ENCODE measurements at places on chromosomes 11 and 22. TPM values are rescaled to one million over a fixed set of nuclear protein-coding genes. Genes with fewer than 3 reads are reported as not detected.

Gene TTC36
- total RNA-seq = not detected

Gene FAM111B
- total RNA-seq = not detected

Gene BACE1-AS
- total RNA-seq = 39.7 TPM

Gene OR51I1
- not detected for total RNA-seq

Gene CLDN5
- total RNA-seq = 257 TPM

Gene SPDYC
- not detected for total RNA-seq

DNA sequence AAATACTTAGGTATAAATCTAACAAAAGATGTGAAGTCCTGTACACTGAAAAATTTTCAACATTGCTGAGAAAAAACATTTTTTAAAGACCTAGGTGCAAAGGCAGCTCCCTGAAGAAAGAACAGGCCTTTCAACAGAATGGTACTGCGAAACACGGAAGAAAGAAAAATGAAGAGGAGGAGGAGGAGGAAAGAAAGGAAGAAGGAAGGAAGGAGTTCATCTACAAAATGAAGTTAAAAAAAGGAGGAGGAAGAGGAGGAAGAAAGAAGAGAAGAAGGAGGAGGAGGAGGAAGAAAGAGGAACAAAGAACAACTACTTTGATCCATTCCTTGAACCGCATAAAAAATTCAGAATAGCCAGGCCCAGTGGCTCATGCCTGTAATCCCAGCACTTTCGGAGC is 29.5 kb downstream of the DGCR2 start:
- DNase-seq = no peak

DNA sequence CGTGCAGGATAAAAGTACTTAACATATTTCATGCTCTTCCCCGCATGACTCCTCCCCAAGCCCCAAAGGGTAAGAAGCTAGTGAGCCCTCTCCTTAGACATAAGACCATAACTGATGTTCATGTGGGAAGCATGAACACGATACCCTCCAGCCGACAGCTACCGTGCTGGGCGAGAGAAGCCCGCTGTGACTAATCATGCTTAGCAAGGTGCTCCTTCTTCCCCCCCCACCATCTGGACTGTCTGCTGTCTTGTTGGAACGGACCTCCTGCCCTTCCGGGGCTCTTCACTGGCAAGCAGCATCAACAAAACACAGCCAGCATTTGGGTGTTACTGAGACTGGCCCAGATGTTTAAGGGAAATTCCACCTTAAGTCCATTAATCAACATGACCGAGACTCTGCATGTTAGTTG is 200.6 kb downstream of the DBX1 start:
- no peak for DNase-seq

DNA sequence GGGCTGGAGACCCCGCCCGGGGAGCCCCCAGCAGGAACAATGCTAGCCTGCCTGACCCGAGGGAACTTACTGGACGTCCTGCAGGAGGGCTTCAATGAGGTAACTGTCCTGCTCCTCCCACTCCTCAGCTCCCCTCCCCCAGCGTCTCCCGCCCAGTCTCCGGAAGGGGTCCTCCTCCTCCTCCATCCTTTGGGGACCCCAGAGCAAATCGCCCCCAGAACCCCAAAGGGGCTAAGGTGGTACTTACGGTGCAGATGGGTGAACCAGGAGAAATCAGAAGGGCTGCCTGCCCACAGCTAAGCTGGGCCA is 272 bp downstream of the DIXDC1 start:
- DNase-seq = no peak

GRCh38 chr22:17412232-17412631 is 43.0 kb downstream of the CECR2 start:
- no peak for DNase-seq

DNA sequence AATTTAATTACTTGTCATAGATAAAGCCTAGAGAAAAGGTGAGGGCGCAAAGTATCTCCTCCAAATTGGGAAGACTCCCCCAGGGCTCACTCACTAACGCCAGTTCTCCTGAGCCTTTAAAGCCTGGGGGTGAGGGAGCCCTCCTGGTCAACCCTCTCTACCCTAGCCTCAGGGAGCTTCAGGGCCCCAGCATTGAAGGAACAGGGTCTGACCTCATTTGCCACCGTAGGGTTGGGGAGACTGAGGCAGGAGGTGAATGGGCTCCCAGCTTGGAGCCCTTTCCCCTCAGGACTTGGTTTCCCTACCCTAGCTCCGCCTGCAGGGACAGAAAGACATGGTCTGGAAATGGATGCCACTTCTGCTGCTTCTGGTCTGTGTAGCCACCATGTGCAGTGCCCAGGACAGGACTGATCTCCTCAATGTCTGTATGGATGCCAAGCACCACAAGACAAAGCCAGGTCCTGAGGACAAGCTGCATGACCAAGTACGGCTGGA is 1.7 kb downstream of the FOLR2 start:
- no peak for DNase-seq

DNA sequence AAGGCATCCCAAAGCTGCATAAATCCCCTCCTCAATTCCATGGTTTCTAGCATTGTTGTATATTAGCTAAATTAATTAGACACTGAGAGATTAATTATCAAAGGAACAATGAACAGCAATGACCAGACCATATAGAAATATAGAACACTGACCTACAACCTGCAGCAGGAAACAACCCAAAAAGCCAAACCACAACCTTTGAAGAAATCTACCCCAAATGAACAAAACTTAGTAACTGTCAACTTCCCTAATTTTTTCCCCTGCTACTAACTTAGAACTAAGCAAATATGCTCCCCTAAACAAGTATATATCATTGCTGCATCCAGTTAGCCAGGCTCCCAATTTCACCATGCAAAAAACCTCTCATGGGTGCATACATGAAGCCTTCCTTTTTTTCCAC is 268.0 kb upstream of the ANO3 start:
- no peak for DNase-seq

- DNase-seq = no peak
Observed at GRCh38 chr11:17790453-17790852, 55.9 kb downstream of the KCNC1 start.

- DNase-seq = no peak
Observed at GRCh38 chr11:17770048-17770652, 35.6 kb downstream of the KCNC1 start.

DNA sequence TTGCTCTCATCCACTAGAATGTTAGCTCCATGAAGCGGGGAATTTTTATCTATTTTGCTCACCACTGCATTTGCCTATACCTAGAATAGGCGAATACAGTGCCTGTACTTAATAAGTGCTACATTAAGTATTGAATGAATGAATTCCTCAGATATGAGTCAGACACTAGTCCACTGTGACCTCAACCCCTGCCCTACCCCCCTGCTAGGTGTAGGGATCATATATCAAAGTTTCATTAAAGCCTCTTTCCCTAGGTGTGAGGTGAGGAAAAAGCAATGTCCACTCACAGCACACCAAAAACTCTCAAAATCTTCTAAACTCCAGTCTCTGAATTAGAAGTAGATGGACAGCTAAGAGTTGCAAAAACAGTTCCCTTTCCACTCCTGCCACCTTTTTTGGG is 9.8 kb upstream of the PSMA1 start:
- DNase-seq = no peak

- DNase-seq = no peak
Observed at GRCh38 chr11:20021212-20021611, 139.1 kb downstream of the DBX1 start.

DNA sequence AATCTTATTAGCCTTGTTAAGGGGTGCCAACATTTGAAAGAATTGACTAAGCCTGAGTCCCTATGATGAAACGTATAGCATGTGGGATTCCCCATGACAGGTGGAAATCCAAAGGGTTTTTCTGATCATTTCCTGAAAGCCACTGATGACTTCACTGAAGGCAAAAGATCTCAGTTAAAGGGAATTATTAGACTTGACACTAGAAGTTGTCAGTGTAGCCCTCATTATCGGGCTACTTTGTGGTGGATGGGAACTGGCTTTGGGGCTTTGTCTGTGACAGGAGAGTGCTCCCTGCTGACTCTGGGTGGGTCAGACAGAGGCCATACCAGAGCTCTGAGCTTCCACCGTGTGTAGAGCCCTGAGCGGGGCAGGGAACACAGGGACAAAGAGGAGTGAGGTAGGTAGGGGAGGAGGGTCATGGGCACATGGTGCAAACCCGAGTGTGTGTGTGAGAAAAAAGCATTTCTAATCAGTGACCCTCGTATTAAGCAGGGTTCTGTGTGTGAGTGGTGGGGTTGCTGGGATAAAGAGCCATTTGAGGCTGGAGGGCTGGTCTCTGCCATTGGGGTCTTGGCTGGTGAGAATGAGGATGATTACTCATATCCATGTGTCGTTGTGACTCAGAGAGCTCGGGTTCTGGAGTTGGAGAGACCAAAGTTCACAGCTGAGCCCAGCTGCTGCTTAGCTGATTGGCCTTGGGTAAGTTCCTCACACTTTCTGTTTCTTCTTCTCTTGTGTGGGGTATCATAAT is 101.1 kb downstream of the GRIK4 start:
- no peak for DNase-seq

DNA sequence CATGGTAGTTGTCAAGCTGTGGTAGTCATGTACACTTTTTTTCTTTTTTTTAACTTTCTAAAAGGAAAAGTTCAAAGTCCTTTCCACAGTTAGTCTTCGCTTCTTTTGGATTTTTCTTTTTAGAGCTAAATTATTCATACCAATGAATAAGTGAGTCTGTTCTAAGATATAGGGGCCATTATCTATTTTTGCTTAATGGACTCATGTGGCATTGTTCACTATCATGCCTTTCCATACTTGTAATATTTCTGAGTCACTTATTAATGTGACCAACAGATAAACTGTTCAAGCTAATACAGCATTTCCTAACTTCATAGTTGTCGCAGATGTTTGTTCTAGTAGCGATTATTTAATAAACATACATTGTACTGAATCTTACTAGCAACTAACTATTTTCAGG is 8.0 kb upstream of the B3GNT6 start:
- DNase-seq = no peak

GRCh38 chr11:114228435-114229411 is 67.5 kb upstream of the NNMT start:
- DNase-seq = no peak

DNA sequence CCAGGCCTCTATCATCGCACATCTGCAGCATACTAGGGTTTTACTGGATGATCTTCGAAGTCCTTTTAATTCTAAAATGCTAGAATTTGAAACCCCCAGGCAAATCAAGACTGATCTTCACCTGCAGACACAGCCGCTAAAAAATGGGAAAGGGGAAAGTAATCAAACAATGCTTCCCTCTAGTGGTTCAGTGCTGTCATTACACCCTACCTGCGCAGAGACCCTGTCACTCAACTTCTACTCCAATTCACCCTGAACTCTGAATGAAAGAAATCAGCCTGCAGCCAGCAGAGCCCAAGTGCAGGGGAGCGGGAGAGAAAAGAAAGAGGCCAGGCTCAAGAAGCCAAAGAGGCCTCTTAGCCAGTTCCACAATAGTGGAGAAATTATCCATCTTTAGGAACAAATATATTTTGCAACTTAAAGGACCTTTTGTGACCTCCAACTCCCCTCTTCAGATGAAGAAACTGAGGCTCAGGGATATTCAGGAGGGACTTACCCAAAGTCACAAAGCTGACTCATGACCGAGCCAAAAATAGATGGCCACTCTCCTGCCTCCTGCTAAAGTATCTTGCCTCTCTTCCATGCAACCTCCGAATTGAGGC is 33.0 kb downstream of the SERGEF start:
- DNase-seq = no peak

- no peak for DNase-seq
Observed at GRCh38 chr11:95521133-95521542, 268.4 kb downstream of the FAM76B start.

- DNase-seq = no peak
Observed at GRCh38 chr11:14519597-14519916, 629 bp downstream of the PSMA1 start.

DNA sequence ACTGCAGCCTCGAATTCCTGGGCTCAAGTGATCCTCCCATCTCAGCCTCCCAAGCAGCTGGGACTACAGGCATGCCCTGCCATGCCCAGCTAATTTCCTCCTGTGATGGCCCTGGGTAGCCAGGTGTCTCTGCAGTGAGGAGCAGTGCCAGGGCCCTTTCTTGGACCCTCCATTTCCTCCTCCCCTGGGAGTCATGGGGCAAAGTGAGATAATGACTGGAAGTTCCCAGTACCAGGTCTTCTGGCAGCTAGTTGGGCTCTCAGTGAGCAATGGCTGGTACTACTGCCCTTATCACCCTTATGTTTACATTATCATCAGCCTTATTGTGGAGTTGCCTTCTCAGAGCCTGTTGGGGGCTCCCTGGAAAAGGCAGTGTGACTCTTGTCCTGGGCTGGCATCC is 17.6 kb downstream of the DAGLA start:
- no peak for DNase-seq

GRCh38 chr11:4465407-4465806 is 16.3 kb downstream of the OR52K2 start:
- no peak for DNase-seq

GRCh38 chr11:131281316-131281715 is 89.1 kb upstream of the NTM start:
- DNase-seq = no peak

- no peak for DNase-seq
Observed at GRCh38 chr22:23649071-23649501, 17.0 kb upstream of the DRICH1 start.

DNA sequence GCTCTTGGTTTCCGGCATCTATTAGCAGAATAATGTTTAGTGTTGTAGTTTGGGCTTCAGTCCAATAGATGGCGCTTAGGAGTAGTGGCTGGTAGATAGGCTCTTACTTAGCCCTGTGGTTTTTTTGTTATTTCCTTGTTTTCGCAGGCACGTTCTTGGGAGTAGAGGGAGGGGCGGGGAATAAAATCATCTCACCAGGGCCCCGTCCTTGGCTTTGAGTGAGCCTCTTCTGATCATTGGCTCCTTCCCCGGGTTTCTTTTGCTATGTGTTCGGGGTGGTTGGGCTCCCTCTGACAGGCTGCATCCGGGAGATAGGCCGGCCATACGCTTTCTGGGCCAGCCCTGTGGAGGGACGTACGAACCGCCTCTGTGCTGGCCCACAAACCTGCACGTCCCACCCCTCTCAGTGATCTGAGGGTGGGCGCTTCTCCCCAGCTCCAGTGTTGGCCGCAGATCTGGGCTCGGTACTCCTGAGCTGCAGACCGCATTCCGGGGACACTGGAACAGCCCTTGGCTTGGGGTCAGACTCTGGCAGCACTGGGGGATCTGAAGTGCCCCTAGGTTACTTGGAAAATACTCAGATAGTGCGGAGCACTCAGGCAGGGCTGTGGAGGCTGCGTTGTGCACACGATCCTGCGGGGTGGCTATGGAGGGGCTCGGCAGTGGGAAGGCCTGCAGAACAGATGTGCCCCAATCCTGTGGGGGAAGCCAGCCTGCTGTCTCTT is 217.0 kb downstream of the DYNC2H1 start:
- no peak for DNase-seq

DNA sequence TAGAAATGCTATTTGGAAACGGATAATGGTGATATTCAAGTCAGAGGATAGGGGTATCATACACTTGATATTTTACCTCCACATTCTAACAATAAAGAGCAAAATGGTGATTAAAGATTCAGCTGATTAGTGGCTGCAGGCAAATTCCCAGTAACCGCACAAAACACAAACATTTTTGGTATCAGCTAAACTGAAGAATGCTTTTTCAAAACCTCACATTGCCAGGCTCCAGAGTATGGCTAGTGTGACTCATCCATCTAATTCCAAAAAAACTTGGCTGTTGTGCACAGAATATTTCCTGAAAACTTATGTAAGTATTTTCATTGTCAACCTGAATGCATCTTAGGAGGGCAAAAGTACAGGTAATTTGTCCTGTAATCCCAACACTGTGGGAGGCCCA is 10.9 kb downstream of the SRPRA start:
- no peak for DNase-seq

GRCh38 chr11:111923351-111923788 is 4.7 kb downstream of the C11orf52 start:
- no peak for DNase-seq

Measured in uterus (tissue), 4 donors.